Thoracic aorta (tissue), 2 donors: ENCODE measurements at places on chromosomes 4 and X. TPM values are rescaled to one million over a fixed set of nuclear protein-coding genes. Genes with fewer than 3 reads are reported as not detected.
A peak's percentile ranks its signal among the peaks of the same experiment; 100 is the strongest.

DNA sequence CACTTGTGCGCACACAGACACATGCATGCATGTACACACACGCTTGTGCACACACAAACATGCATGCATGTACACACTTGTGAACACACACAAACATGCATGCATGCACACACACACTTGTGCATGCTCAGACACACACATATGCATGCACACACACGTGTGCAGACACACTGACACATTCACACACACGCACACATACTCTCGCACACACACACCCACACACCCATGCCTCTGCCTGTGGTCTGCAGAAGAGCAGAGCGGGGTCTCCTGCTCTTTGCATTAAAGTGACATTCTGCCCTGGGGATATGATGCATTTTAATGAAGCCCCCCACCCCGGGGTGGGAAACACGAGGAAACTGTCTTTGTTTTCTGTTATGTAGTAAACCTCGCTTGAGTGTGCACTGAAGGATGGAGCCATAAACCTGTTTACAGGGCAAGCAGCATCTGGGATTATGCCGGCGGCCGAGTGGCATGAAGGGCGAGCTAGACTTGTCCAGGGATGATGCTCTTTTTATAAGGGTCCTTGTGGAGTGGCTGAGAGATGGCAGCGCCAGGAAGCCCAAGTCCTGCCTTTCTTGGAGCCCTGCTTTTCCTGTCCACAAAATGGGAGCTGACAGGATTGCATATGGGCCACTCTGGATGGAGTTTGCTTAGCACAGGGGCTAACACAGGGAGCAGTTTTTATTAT, 17.8 kb downstream of the PSAPL1 start:
- H3K4me3 ChIP-seq, result no peak overlapping the region
- H3K36me3 ChIP-seq, result no peaks in the 10 kb centered on the region
- H3K4me1 ChIP-seq, result peaks cover 6% of the 10 kb centered on the region
- no peaks in the 10 kb centered on the region for H3K27me3 ChIP-seq
- no peak for DNase-seq

DNA sequence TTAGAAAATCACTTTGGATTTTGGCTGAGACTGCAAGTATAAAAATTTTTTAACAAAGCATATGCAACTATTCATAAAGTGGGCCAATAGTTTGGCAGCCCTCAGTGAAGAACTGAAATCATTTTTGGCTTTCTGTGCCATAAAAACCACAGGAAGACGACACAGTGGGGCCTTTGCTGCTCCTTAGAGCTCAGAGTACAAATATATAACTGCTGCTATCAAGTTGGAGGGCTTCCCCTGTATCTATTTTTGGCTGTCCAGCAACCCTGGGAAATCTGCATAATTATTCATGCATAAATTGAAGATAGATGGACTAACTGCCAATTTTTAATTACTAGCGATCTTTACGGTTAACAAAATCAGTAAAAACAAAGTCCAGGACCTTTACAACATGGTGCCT, 51.5 kb upstream of the FTHL17 start:
- H3K36me3 ChIP-seq, result no peaks in the 10 kb centered on the region
- H3K27me3 ChIP-seq, result no peaks in the 10 kb centered on the region

GRCh38 chr4:41661442-41662076, 87.0 kb downstream of the PHOX2B start:
- peaks cover 16% of the 10 kb centered on the region for H3K4me1 ChIP-seq
- no peak for DNase-seq
- H3K36me3 ChIP-seq, result peaks cover 8% of the 10 kb centered on the region
- H3K27me3 ChIP-seq, result no peaks in the 10 kb centered on the region

GRCh38 chr4:3836406-3836755, 70.2 kb downstream of the ADRA2C start:
- no peak for DNase-seq
- no peaks in the 10 kb centered on the region for H3K27me3 ChIP-seq
- H3K27ac ChIP-seq, result no peak overlapping the region
- no peak overlapping the region for H3K4me3 ChIP-seq
- no peaks in the 10 kb centered on the region for H3K4me1 ChIP-seq

DNA sequence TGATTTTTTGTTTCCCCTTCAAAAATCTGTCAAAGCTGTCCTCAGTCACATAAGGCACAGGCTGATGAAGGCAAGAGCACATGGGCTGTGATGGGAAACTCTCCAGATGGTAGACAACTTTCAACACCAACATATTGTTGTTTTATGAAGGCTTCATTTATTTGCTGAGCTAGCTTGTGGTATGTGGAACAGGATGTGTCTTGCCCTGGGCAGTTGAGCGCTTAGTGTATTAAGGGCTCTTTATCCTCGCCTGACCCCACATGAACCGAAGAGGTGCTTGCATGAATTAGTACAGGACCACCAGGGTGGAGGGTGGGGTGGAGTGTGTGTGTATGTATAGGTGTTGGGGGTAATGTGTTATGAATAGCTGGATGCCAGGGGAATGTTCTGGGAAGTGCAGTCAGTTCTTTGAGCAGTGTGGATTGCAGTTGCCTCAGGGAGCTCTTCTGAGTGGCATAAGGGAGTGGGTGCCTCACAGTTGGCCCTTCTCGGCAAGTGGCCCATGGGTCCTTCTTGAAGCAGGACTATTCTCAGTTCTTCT, 103.1 kb downstream of the PHEX start:
- H3K27ac ChIP-seq, result peak overlapping the region; percentile 61
- DNase-seq, result no peak
- no peak overlapping the region for H3K4me3 ChIP-seq
- H3K4me1 ChIP-seq, result peaks cover 9% of the 10 kb centered on the region
- no peaks in the 10 kb centered on the region for H3K36me3 ChIP-seq

DNA sequence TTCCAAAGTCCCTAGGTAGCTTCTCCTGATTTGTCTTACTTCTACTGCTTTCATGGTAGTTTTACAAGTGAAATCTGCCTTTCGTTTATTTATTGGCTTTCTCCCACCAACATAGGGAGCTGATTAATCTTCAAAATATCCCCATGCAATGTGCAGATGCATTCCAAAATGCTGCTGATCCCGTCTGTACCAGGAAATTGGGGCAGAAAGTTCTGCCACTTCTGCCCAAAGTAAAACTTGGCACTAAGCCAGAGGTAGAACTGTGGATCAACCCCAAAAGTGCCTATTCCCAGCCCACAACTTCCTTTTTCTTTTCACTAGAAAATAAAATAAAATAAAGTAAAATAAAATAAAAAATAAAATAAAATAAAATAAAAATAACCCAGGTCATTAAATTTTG, 47.3 kb upstream of the PPARGC1A start:
- H3K4me3 ChIP-seq, result no peak overlapping the region
- no peaks in the 10 kb centered on the region for H3K27me3 ChIP-seq
- no peak for DNase-seq

DNA sequence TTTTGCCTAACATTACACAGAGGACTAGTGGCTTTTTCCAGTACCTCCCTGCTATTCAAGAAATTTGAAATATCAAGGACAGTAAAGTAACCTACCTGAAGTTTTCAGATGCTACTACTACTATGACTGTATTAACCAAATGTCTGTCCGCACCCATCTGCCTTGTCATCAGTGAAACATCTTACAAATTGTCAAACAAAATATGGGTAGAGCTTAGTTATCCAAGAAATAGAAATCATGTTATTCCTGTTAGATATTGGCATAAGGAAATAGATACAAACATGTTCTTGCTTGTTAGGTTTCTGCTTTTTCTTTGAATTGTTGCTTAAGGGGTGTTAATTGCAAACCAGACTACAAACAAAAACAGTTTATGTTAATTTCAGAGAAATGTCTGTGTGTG, 63.9 kb downstream of the PLS3 start:
- no peak for DNase-seq
- H3K27ac ChIP-seq, result peak overlapping the region; percentile 65
- H3K4me3 ChIP-seq, result no peak overlapping the region
- H3K36me3 ChIP-seq, result no peaks in the 10 kb centered on the region

GRCh38 chrX:64571011-64571410, 175.8 kb upstream of the MTMR8 start:
- no peak overlapping the region for H3K27ac ChIP-seq
- no peaks in the 10 kb centered on the region for H3K4me1 ChIP-seq
- no peaks in the 10 kb centered on the region for H3K36me3 ChIP-seq
- no peak for DNase-seq

The CSAG2 gene
- total RNA-seq, result not detected

The MAMLD1 gene
- 7.9 TPM for total RNA-seq

The PDCL2 gene
- not detected for total RNA-seq
